ENCODE measurements at places on chromosomes 3 and 15. TPM values are rescaled to one million over a fixed set of nuclear protein-coding genes. Genes with fewer than 3 reads are reported as not detected.
A peak's percentile ranks its signal among the peaks of the same experiment; 100 is the strongest.

- no peak for DNase-seq
Observed at GRCh38 chr3:124424396-124424795, 305.9 kb upstream of the UMPS start.

The ABI3BP gene
- 20.5 TPM for total RNA-seq

- no peak for DNase-seq
Observed at GRCh38 chr15:78243491-78243941, 9.2 kb upstream of the ACSBG1 start.

The LDHAL6B gene
- not detected for total RNA-seq

The HRG gene
- not detected for total RNA-seq

DNA sequence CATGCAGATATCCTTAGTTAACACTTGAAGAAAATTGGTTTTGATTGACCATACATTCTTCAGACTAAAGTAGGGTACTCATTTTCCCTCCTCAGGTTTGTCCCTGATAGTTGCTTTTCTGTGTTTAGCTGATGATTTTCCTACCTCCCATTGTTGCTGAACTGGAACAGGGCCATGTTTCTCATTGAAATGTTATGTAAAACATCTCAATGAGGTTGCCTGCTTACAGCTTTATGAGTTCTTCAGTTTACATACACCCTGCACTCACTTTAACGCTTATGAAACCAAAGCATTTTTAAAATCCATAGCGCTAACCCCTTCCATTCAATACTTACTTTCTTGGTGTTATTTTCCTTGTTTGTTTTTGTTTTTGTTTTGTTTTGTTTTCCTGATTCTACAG lies 61.9 kb downstream of the HMG20A start:
- DNase-seq, result peak; percentile 69

The EXD1 gene
- not detected for total RNA-seq

DNA sequence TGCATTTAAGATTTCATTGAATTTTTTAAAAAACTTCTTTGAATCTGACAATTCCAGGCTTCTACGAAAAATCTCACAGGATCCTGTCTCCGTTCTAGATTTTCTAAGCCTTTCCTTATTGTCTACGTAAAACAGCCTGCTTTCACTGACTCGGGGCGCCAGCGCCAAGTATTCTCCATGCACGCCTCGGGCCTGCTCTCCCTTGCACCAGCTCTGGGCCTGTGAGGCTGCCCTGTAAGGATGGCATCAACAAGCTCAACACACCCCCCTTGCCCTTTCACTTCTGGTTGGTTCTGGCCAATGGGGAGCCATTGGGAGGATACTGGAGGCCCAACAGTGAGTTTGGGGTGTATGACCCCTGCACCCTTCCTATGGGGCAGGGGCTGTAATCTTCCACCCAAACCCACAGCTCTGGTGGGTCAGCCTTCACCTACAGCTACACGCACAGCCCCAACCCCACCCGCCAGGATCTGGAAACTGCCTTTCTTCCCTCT lies 47.8 kb downstream of the SLC41A3 start:
- DNase-seq, result no peak

GRCh38 chr3:173943264-173943663 lies 545.7 kb downstream of the NLGN1 start:
- no peak for DNase-seq

GRCh38 chr3:193972832-193973231 lies 163.1 kb upstream of the HES1 start:
- DNase-seq, result no peak

The SYNPR gene
- not detected for total RNA-seq

GRCh38 chr3:110583373-110583935 lies 488.2 kb upstream of the NECTIN3 start:
- peak; percentile 48 for DNase-seq

The KBTBD13 gene
- not detected for total RNA-seq

DNA sequence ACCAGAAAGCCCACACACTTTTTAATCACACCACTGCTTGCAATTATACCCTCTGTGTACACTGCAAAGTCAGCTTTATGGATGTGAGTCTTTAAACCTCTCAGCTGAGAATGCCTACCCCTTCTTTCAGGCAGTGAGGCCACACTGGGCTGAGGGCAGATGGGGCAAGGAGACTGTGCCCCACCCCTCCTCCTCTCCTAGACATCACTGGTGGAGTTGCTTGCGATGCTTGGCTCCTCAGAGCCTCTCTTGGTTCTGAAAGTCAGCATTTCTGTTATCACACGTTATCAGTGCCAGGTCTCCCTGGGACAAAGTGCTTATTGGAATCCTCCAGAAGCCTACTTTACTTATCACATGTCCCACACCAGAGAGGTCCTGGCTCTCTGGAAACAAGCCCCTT lies 128.2 kb downstream of the ZNF621 start:
- DNase-seq, result no peak

The LRRC49 gene
- 4.9 TPM for total RNA-seq

The SLMAP gene
- total RNA-seq, result 30.0 TPM
